ENCODE measurements at places on chromosomes 1 and 21.

DNA sequence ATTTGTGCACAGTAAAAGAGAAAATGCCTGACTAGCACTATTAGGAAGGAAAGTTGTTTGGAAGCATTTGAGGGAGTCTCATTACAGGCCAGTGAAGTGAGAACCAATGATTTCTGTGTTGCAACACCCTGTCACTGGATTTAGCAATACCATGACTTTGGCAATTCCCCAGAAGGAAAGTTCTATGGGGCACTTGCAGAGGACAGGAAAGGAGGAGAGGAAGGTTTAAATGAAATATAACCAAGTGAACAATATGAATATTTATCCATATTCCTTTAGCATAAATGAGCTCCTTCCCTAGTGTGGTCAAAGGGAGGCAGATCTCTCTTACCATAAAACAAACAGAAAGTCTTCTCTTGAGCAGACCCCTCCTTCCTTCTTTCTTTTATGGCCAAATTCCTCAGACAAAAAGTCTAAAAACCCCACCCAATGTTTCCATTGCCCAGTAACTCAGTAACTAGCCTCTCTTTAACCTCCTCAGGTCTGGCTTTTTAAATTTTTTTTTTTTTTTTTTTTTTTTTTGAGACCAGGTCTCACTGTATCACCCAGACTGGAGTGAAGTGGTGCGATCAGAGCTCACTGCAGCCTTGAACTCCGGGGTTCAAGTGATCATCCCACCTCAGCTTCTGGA, 5.5 kb downstream of the TLR5 start:
- DNase-seq = no peak

GRCh38 chr1:61190618-61191432, 108.5 kb downstream of the NFIA start:
- DNase-seq = no peak

DNA sequence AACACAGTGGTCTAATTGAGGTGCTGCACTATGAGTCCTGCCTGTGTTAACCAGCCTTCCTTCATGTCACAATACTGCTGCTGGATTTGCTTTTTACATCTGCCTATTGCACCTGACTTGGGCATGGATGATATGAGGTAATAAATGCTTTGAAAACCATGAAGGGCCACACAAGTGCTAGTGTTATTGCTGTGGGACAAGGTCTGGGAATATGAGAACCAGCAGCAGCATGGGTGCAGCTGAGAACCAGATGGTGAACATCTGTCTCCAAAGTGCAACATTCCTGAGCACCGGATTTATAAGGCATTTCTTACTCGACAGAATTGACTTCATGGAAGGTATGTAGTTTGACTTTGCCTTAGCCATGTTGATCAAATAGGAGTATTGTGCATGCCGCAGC, 16.6 kb downstream of the TRIM45 start:
- no peak for DNase-seq

GRCh38 chr1:39980555-39981313, 25.8 kb downstream of the MFSD2A start:
- DNase-seq = no peak

Data from NCI-H446 (cell line).